CD8-positive, alpha-beta memory T cell (primary cell): ENCODE measurements at places on chromosomes 6 and 20.
A peak's percentile ranks its signal among the peaks of the same experiment; 100 is the strongest.

DNA sequence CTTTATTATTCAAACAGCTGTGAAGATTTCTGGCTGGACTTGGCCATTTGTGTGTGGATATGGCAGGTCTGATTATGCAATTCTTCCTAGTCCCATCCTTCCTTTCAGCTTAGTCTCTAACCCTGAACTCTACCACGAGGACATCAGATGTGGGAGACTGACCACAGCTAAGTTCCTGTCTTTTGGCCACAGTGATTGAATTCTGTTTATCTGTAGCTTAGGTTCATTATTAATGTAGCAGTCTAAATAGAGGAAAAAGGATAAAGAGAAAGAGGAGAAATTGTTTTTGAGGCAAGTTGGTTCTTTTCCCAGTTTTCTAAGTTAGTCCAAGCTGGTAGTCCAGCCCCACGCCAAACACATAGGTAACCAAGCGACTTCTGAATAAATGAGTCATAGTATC lies 598.9 kb downstream of the RFPL4B start:
- DNase-seq, result no peak

DNA sequence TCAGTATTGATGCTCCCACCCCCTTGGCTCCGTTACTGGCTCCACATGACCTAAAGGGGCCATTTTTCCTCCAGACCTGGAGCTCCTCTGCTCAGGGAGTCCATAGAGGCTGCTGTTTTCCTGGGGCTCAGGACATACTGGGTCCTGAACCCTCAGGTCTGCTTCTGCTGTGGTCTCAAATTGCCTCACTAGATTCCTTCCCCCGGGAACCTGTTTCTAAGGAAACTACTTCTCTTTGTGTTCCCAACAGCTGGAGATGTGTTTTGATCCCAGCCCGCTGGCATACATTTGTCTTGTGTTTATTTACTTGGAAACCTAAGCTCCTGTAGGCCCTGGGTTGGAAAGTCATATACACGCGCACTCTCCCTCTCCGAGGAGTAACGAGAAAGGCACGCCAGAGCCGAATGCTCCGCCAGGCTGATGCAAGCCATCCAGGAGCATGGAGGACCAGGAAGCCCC lies 222.8 kb downstream of the UST start:
- DNase-seq, result no peak

GRCh38 chr6:131135244-131136020 lies at the start of gene AKAP7:
TSS of gene AKAP7 (plus strand) at chr6:131135467. CDS start at chr6:131135764, 297 bp downstream.
- peak; percentile 36 for DNase-seq

DNA sequence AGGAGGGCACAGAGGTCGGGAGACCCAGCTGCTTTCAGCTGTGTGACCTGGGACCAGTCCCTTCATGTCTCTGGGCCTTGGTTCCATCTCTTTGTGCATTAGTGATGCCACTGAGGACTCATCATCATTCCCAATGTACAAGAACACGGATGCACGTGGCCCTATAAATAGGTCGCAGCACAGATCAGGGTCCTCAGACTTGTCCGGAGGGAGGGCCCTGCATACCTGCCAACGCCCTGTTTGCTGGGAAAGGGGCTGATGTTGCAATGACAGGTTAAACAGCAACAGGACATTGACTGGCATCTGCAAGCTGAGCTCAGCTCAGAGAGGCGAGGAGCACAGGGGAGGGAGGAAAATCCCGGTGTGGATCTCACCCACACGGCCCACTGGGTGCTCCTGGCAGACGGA lies 21.8 kb downstream of the TGM2 start:
- DNase-seq, result no peak
